ENCODE measurements at places on chromosomes 7 and 10. TPM values are rescaled to one million over a fixed set of nuclear protein-coding genes. Genes with fewer than 3 reads are reported as not detected.

DNA sequence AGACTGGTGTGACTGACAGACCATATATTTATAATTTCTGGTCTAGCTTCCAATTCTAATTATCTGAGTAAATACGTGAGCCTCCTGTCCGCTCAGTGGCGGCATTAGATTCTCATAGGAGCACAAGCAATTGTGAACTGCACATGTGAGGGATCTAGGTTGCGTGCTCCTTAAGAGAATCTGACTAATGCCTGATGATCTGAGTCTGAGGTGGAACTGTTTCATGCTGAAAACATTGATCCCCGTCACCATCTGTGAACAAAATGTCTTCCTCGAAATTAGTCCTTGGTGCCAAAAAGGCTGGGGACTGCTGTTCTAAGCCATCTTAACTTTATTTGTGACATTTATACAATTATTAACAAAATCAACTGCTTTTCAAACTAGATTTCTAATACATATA lies 164.7 kb upstream of the MEOX2 start:
- DNase-seq: no peak

The TMEM196 gene
- not detected for total RNA-seq

GRCh38 chr7:28180031-28180363 lies 598 bp downstream of the JAZF1 start:
- no peak for DNase-seq

GRCh38 chr7:52764492-52765169 lies 270.8 kb upstream of the POM121L12 start:
- DNase-seq: no peak

GRCh38 chr10:88974446-88975376 lies 15.9 kb upstream of the FAS start:
- no peak for DNase-seq

- no peak for DNase-seq
Observed at GRCh38 chr7:110446658-110447057, 644.3 kb upstream of the LRRN3 start.

The LDB3 gene
- total RNA-seq: 19.1 TPM
